ENCODE measurements at places on chromosomes 7 and 10.

DNA sequence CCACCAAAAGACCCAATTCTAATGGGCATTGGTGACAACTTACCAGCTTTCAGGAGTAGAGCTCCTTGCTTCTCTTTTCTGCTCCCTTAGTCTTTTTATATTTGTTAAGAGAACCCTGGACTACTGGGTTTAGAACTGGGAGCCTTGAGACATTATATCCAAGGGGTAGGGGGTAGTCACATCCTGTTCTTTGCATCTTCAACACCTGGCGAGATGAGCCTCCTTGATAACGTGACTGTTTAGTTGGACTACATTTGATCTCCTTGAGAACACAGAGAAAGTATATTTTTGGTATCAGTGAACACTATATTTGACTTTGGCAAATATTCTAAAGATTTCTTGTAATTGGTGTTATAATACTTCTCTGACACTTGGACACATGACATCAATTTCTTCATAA, 9.0 kb upstream of the SMNDC1 start:
- DNase-seq = no peak

GRCh38 chr10:5764422-5765297, 48.6 kb downstream of the GDI2 start:
- DNase-seq = no peak

- DNase-seq = no peak
These were observed 20.4 kb downstream of the ZAN start for GRCh38 chr7:100753750-100754149.

DNA sequence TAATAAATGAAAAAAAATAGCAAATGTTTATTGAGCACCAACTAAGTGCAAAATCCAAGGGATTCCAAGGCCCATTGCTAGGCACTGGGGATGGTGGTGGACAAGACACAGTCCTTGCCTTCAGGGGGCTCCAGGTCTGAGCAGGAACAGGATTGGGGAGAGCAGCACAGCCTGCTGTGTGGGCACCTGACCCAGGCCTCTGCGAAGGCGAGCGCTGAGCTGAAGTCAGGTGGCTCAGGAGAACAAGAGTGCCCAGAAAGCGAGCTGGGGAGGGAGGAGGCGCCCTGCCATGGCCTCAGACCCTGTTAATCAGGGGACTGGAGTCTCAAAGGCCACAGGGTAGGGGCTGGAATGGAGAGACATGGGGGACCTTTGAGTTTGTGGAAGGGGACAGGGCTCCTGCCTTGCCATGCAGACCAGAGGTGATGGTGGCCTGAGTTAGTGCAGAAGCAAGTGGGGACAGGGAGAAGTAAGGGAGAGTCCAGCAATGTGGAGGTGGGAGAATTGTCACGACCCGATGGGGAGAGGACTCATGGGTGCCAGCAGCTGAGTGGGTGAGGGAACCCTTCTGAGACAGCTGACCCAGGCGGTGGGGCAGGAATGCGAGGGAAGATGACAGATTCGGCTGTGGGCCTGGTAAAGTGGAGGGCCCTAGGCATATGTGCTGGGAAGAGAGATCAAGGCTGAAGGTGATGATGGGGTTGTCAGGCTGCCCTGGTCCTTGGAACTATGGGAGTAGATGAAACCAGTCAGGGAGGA, 4.1 kb upstream of the ORAI2 start:
- no peak for DNase-seq

DNA sequence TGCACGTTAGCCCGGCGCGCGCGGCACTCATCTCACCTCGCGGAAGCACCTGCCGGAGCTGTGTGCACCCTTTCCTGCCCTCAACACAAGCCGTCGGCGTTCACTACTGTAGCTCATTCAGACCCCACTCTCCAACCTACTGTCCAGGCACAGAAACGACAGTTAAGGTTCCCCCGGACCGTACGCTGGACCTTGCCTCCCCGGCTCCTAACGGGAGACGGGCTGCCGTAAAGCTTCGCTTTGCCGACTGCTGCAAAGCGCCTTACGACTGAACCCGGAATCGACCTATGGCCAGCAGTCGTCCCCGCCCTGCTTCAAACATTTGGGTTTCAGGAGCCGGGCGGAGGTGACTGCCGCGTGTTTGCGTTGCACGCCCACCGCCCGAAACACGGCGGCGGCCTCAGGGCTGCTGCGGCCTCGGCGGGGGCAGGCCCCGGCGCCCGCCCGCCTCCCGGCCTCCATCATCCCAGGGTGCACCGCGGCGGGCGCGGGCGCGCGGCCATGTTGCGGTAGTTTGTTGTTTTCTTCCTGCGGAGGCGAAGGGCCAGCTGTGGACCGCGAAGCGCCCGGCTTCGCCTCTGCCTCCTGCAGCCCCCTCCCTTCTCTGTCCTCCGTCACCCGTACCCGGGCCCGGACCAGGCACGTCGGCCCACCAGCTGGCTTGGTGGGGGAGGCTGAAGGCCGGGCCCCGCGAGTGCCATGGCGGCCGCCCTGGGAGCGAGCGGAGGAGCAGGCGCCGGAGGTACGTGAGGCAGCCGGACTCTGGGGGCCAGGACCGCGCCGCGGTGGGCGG, at the start of gene RBM33:
Gene RBM33, plus strand, starts transcription at position 484 of the 793 bp plus-strand sequence. Its CDS starts 216 bp downstream, at position 700.
- DNase-seq = peak; percentile 92

DNA sequence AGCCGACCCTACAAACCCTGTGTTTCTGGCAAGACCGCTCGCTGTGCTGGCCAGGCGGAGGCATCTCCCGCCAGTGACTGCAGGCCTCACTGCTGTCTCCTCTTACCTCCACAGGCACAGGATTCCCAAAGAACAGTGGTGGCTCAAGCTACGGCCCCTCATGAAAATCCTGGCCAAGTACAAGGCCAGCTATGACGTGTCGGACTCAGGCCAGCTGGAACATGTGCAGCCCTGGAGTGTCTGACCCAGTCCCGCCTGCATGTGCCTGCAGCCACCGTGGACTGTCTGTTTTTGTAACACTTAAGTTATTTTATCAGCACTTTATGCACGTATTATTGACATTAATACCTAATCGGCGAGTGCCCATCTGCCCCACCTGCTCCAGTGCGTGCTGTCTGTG, 36.2 kb downstream of the PITRM1 start:
- peak; percentile 63 for DNase-seq

DNA sequence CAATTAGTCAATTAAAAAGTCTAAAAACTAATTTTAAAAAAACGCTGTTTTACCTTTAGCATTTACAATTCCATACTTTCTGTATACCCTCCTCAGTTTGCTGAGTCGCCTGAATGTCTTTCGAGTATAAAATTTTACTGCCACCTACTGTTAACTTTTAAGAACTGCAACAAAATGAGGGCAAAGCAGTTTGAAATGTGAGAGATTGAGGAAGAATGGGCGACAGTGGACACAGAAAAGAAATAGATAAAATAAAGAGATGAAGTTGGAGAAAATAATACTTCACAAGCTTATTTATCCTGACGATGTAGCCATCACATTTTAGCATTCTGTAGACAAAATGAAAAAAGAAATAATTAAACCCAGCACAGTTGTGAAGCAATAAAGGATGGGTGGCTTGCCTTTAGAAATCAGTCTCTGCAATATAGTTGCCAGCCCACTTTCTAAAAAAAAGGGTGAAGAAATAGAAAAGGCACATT, 110.8 kb upstream of the PTN start:
- no peak for DNase-seq

DNA sequence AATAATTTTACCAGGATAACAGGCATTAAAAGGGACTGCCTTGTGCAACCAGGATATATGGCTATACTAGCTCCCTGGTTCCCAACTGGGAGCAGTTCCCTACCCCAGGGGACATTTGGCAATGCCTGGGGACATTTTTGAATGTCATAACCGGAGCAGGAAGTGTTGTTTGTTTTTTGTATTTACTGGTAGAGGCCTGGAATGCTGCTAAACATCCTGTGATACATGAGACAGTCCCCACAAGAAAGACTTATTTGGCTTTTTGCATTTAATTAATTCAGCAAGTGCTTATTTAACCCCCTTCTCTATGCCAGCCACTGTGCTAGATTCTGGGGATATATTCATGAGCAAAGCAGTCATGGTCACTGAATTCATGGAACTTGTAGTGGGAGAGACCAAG, 181.2 kb downstream of the BBS9 start:
- DNase-seq = no peak

DNA sequence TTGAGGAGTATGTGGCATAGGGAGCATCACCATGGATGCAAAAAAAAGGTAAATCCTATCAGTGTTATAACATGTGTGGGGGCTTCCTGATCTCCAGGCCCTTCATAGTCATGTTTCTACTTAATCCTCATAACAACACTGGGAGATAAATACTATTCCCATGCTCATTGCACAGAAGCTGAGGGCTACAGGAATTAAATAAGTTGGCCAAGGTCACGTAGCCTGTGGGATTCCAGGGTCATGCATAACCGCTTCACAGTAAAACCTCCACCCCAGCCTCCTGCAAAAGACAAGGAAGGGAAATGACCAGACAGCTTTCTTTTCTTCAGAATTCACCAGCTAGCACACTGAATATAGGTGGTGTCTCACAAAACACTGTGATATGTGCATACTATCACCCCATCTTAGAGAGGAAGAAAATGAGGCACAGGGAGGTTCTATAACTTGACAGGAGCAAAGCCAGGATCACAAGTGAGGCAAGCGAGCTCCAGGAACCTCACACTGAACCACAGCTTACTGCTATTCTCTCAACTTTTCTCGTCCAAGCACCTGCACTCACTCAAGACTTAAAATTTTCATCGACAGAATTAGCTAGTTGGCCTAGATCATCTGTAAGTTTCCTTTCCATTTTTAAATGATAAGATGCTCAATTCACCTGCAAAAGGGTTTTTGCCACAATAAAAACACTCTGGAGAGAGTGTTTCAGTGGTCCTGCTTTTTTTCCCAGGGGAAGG, 13.4 kb downstream of the JAZF1 start:
- no peak for DNase-seq

GRCh38 chr7:129252128-129252527, 27.3 kb downstream of the AHCYL2 start:
- DNase-seq = no peak

DNA sequence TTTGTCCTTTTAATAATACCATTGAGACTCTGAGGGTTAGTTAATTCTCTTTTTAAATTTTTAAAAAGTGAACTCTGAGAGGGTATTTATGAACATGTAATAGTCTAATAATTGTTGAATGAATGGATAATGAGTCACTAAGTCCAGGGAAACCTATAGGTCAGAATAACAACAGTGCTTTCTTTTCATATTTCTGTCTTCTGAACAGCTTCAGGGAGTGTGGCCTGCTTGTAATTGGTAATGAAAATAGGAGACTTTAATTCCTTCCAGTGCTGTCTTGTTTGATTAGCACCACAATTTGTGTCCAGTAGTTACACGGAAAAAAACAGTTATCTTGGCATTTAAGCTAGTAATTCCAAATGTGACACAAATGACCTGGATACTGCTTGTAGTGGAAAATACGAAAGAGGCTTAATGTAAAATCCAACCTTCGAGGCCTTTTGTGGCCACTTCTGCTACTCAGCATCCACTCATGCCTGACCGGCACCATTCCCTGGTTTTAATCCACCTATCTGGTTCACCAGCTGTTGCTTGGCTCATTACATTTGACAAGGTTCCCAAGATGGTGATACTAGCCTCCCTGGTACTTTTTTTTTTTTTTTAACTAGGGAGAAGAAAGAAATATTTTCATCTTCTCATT, 149.3 kb upstream of the IMMP2L start:
- DNase-seq = no peak

DNA sequence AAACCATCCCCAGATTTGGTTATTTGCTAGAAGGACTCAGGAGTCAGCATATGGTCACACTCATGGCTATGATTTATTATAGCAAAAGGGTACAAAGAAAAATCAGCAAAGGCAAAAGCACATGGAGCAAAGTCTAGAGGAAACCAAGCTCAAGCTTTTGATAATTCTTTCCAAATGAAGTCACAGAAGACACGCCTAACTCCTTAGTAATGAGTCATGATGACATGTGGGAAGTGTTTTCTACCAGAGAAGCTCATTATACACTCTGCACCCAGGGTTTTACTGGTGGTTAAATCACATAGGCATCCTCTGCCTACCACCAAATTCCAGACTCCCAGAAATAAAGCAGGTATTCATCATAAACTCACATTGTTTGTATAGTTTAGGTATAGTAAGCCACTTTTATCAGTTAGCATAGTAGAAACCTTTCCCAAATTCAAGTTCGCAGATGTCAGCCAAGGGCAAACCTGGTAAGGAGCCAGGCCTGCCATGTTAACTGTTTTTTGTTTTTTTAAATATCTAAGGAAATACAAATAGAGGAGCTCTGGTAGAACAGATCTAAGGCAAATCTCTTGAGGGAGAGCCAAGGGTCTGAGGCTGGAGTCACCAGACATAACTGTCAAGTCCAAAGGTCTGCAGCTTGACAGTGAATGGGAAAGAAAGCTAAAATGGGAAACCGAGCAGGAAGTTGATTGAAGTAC, 15.4 kb upstream of the HIBADH start:
- no peak for DNase-seq

DNA sequence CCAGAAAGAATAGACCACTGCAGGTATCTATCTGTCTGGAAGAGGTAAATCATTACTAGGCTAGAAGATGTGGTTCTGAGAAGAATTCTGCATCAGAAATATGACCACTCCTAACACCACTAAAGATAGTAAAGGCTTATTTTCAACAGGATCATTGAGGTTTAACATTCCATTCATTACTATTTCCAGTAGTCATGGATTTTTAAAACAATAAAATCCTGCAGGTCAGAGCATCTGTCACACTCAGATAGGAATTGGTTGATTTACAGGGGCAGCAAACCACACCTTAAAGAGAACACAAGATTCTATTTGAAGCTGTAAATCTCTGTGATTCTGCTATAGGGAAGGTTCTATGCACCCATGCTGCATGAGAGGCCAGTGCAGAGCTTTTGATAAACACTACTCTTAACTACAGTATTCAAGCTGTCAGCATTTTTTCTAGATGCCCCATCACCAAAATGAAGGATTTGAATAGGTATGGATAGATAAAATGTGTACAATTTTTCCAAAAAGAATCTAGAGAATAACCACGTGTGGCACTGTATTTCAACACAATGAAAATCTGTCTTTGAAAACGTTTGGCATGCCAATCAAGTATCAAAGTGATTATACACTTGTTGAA, 14.6 kb downstream of the LRRC17 start:
- DNase-seq = no peak

DNA sequence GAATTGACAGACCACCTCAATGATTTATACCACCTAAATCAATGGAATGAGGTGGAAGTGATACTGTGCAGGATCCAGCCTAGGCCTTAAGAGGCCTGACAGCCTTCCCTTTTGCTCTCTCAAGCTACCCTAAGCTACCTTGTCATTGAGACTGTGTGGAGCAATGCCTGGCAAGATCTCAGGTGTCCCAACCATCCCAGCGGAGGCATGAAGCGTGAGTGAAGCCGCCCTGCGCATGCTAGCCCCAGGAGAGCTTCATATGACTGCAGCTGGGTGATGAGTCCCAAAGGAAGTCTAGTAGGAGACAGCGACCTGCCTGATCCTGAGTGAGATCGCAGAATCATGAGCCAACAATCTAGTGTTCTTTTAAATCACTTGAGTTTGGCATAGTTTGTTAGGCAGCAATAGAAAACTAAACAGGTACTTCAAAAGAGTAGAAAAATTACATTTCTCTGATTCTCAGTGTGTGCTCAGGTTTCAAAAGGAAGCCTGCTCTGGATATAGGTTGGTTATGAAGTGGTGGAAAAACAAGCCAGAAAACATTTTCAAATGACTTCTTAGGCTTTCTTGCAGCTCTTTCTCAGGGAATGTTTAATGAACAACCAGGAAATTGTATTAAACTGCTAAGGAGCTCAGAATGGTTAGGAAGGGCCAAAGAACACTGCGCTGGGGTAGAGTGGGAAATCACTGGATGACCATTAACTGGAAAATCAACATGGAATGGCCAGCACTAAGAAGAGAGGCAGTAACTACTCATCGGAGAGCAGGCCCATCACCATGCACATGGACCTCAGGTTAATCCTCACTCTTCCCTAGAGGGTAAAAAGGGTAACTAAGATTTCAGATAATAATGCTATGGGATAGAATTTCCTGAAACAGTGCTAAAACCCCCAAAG, 535.2 kb downstream of the PHTF2 start:
- no peak for DNase-seq

Data from aorta (tissue), 5 donors.